ENCODE measurements at places on chromosomes 11 and 22. TPM values are rescaled to one million over a fixed set of nuclear protein-coding genes. Genes with fewer than 3 reads are reported as not detected.

- no peaks in the 10 kb centered on the region for H3K36me3 ChIP-seq
- H3K27ac ChIP-seq, result peak overlapping the region; percentile 75
- H3K27me3 ChIP-seq, result no peaks in the 10 kb centered on the region
Observed at GRCh38 chr22:23306438-23306921, 126.2 kb downstream of the BCR start.

VPREB3 gene
- not detected for total RNA-seq

GRCh38 chr11:7672960-7673723 is at the start of gene CYB5R2:
Gene CYB5R2, minus strand, starts transcription at chr11:7673500. Its CDS starts 675 bp downstream, at chr11:7672825.
- no peaks in the 10 kb centered on the region for H3K36me3 ChIP-seq
- H3K4me3 ChIP-seq, result peak within 1 kb of the TSS; percentile 62
- peaks cover 2% of the 10 kb centered on the region for H3K4me1 ChIP-seq
- DNase-seq, result peak; percentile 84
- peak within 1 kb of the TSS; percentile 89 for H3K27ac ChIP-seq

DNA sequence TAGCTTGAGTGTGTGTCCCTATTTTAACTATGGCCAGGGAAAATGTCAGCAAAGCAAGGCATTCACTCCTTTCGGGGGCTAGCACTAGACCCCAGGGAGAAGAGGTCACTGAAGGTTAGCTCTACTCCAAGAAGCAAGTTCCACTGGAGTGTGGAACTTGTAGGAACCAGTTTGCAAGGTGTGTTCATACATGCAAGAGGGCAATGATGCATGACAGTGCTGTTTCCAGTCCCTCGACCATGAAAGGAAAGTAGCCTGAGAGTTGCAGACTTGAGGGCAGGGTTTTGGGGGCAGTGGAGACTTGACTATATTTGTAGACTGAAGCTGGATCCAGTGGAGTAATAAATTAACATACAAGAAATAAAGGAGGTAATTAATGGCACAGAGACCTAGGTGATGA is 21.6 kb upstream of the SLC36A4 start:
- H3K27ac ChIP-seq, result no peak overlapping the region
- no peaks in the 10 kb centered on the region for H3K27me3 ChIP-seq
- H3K4me3 ChIP-seq, result no peak overlapping the region

- no peaks in the 10 kb centered on the region for H3K4me1 ChIP-seq
- no peak overlapping the region for H3K4me3 ChIP-seq
- DNase-seq, result no peak
- H3K27ac ChIP-seq, result no peak overlapping the region
- no peaks in the 10 kb centered on the region for H3K27me3 ChIP-seq
Observed at GRCh38 chr22:25347752-25348102, 128.3 kb downstream of the CRYBB2 start.

DNA sequence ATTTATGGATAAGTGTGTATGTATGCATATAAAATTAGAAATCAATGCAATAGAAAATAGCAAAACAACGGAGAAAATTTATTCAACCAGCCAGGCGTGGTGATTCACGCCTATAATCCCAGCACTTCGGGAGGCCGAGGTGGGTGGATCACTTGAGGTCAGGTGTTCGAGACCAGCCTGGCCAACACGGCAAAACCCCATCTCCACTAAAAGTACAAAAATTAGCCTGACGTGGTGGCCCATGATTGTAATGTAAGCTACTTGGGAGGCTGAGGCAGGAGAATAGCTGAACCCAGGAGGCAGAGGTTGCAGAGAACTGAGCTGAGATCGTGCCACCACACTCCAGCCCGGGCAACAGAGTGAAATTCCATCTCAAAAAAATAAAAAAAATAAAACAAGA is 5.5 kb downstream of the KRTAP5-6 start:
- H3K36me3 ChIP-seq, result no peaks in the 10 kb centered on the region
- no peaks in the 10 kb centered on the region for H3K4me1 ChIP-seq
- no peak for DNase-seq
- no peak overlapping the region for H3K4me3 ChIP-seq
- H3K27me3 ChIP-seq, result no peaks in the 10 kb centered on the region
- H3K27ac ChIP-seq, result no peak overlapping the region

HTR3A gene
- 0.21 TPM for total RNA-seq

- no peak overlapping the region for H3K27ac ChIP-seq
- H3K27me3 ChIP-seq, result no peaks in the 10 kb centered on the region
- no peak overlapping the region for H3K4me3 ChIP-seq
- no peak for DNase-seq
Observed at GRCh38 chr11:32050264-32050663, 40.6 kb upstream of the RCN1 start.

BTG4 gene
- total RNA-seq, result not detected
